ENCODE measurements at places on chromosomes 5 and 9. TPM values are rescaled to one million over a fixed set of nuclear protein-coding genes. Genes with fewer than 3 reads are reported as not detected.

DNA sequence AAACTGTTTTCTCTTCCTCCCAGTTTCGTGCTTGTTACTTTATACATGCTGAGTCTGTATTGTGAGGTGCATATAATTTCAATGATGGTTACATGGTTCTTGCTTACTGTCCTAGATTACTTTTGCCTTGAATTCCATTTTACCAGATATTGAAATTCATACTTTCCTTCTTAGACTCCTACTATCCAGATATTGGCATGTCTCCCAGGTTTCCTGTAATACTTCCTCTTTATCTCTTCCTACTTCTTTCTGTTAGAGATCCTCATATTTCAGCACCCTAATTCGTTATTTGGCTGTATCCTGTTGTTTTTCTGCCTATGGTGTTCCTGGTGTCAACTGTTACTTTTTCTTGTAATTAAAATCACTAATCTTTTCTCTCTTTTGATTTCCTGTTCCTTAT, 522.1 kb downstream of the CCDC171 start:
- DNase-seq = no peak

The SIT1 gene
- polyA plus RNA-seq = 0.28 TPM

The KCNIP1 gene
- 12.7 TPM for polyA plus RNA-seq

DNA sequence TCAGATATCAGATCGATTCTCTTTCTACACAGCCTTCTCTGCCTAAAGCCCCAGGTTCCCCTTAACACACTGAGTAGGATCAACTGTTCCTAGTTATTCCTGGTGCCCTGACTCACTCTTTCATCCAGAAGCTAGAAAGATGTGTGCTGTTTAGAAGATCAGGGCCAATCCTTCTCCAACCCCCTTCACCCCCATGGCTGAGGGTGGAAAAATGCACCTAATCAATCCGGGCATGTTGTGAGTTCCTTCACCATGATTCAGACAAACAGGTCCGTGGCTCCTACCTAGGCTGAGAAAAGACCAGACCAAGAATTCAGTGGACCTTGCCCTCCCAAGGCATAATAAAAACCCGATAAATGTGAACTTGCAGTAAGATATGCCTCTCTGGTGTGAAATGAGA, 85.4 kb upstream of the EQTN start:
- DNase-seq = no peak

- DNase-seq = no peak
These were observed 22.3 kb upstream of the ALDH1B1 start for GRCh38 chr9:38370176-38370575.

The FREM1 gene
- 187 TPM for polyA plus RNA-seq

- DNase-seq = no peak
These were observed 91.6 kb upstream of the ICE1 start for GRCh38 chr5:5330728-5331452.

DNA sequence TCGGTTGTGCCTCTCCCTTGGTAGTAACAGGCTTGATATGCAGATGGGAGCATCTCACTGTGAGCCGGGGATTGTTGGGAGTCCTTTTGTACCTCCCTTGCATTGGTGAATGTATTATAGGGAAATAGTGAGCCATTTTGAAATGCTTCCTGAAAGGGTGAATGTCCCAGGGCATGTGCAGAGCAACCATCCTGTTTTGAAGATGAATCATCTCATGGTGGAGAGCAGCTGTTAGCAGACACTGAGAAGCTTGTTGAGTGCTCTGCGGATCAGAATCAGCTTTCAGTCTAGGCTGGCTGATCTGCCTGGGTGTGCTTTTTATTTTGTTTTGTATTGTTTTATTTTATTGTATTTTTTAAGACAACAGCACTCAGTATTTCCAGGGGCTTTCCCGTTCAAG, 29.7 kb downstream of the SLC36A1 start:
- DNase-seq = no peak

The ANKRD34B gene
- polyA plus RNA-seq = 1.2 TPM

DNA sequence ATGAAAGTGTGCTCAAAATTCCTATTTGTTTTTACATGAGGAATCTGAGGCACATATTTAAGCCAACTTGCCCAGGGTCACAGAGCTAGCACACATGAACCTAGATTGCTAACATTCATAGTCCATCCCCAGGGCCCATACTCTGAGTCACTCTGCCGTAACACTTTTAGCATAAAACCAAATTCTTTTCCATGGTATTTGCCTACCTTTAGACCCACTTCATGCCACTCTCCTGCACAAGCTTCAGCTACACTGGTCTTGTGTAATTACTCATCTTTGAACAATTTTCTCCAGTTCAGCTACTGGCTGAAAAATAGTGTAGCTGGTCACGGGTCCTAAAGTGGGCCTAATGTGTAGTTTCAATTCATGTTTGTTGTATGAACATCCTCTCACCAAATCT, 200.7 kb downstream of the SLC12A2 start:
- DNase-seq = no peak

DNA sequence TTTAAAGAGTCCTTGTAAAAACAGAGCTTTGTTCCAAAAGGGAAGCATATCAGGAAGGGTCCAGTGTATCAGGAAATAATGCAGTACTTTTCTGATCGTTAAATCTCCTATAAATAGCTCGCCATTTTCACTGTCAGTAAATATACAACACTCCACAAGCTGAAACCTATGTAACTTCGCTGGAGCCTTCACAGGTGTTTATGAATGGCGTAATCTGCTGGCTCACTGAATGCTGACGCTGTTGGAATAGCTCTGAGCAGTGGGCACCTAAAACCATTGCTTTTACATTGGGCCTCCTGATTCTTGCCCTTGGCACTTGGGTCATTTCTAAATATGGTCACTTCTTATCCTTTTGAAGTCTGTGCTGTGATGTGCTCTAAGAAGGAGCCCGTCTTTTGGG, 4.3 kb downstream of the SHC3 start:
- no peak for DNase-seq

DNA sequence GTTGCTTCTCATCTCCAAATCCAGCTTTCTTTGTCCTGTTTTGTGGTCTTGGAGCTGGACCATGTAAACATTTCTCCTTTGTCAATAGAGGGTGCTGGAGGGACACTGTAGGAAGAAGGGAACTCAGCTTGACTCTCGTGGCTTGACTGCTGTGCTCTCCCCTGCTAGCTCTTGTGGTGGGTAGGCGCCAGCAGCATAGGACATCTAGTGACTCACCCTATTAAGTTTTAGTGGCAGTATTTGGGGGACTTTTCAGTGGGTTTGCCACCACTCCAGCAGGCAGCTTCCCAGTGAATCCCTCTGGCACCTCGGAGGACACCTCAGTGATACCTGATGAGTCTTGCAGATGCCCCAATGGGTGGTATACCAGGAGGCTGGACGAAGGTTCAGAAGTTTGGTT, 97.8 kb downstream of the TSSK1B start:
- peak; percentile 50 for DNase-seq

DNA sequence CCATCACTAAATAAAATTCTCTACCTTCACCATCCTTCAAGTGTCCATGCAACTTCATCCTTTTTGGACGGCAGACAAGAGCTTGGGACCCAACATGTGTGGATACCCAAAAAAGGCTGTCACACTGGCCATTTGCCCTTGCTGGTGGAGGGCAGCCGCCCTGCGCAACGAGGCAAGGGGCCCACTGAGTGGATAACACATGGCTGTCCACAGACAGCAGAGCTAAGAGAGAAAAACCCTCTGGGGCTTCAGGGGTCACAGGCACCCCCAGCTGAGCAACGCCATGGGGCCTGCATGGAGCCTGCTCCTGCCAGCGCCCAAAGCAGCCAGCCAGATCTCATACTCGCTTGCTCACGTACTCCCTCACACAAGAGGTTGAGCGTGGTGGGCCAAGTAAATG, 205.9 kb upstream of the NREP start:
- DNase-seq = no peak

GRCh38 chr5:160348080-160348479, 22.3 kb downstream of the C1QTNF2 start:
- no peak for DNase-seq

- DNase-seq = no peak
These were observed 34.5 kb upstream of the GLIS3 start for GRCh38 chr9:4334410-4334813.

- no peak for DNase-seq
These were observed 65.0 kb downstream of the DAPK1 start for GRCh38 chr9:87562530-87563170.

The S100Z gene
- 0.20 TPM for polyA plus RNA-seq

- DNase-seq = no peak
These were observed 130.1 kb upstream of the ZNF608 start for GRCh38 chr5:124876566-124876965.

DNA sequence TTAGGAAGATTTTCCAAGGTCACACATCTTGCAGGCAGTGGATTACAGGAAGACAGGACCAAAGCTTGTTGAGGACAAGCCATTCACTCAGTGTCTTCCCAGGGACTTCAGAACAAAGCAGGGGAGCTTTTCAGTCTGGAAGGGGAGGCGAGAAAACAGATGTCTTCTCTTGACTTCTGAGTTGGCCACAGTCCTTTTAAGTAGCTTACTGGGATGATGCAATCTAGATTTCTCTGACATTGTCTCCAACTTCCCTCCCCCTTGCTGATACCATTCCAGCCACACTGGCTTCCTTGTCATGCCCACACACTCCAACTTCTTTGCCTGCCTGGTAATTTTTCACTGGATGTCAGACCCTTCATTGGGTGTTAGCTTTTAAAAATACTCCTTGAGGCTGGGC, 174.2 kb upstream of the TBC1D2 start:
- DNase-seq = no peak
